WERI-Rb-1 (cell line): ENCODE measurements at places on chromosomes 11 and 22.
A peak's percentile ranks its signal among the peaks of the same experiment; 100 is the strongest.

GRCh38 chr22:38017272-38017920, 33.0 kb upstream of the SOX10 start:
- no peak for DNase-seq

GRCh38 chr11:119332111-119332765, 2.1 kb upstream of the RNF26 start:
- DNase-seq, result peak; percentile 55

- no peak for DNase-seq
Measured at GRCh38 chr11:33553486-33553885, 147.1 kb downstream of the C11orf91 start.

GRCh38 chr11:116096272-116096995, 592.2 kb upstream of the CADM1 start:
- no peak for DNase-seq

DNA sequence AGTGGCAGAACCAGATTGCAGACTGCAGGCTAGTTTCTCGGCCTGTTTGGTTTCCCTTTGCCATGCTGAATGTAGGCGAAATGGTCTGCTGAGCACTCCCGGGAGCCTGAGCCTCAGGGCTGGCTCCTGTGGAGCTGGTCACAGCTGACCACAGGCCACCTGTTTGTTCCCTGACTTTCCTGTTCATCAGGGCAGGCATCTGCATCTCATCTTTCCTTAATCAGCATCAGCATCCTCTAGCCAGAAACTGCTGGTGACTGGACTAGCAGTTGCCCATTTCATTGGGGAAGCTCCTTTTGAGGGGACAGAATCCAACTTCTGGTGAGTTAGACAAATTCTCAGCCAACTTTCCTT, 20.2 kb upstream of the C11orf96 start:
- no peak for DNase-seq

GRCh38 chr11:112280268-112281126, 19.8 kb upstream of the PLET1 start:
- peak; percentile 75 for DNase-seq

DNA sequence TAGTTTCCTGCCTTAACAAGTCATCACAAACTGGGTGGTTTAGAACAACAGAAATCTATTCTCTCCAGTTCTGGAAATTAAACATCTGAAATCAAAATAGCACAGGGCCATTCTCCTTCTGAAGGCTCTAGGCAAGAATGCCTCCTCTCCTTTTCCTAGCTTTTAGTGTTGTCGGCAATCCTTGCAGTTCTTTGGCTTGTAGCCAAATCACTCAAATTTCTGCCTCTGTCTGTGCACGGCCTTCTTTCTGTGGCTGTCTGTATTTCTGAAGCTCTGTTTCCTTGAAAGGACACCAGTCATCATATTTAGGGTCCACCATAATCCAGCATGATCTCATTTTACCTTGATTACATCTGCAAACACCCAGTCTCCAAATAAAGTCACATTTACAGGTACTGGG, 795.5 kb downstream of the METTL15 start:
- DNase-seq, result no peak

- peak; percentile 73 for DNase-seq
Measured at GRCh38 chr11:112795142-112795815, 165.9 kb upstream of the NCAM1 start.

GRCh38 chr11:95764267-95764898, 25.2 kb downstream of the FAM76B start:
- DNase-seq, result no peak

GRCh38 chr11:114258696-114259095, 37.5 kb upstream of the NNMT start:
- DNase-seq, result no peak

DNA sequence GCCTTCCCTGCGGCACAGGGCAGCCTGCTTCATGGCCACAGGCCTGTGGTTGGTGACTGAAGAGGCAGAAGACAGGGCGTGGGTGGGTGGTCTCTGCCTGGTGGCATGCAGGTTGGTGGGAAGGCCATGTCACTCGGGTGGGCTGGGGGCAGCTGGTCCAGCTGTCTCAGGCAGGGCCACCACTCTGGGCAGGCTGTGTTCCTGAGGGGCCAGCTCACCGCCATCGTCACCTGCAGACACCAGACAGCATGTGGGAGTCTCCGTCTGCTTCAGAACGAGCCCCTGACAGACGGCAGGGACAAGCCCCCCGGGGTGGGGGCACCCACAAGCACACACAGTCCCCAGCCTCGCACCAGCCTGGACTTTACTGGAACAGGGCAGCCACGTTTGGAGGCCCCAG, 750.1 kb downstream of the BRD1 start:
- no peak for DNase-seq

- no peak for DNase-seq
Measured at GRCh38 chr11:103483996-103484395, 374.8 kb downstream of the DYNC2H1 start.

DNA sequence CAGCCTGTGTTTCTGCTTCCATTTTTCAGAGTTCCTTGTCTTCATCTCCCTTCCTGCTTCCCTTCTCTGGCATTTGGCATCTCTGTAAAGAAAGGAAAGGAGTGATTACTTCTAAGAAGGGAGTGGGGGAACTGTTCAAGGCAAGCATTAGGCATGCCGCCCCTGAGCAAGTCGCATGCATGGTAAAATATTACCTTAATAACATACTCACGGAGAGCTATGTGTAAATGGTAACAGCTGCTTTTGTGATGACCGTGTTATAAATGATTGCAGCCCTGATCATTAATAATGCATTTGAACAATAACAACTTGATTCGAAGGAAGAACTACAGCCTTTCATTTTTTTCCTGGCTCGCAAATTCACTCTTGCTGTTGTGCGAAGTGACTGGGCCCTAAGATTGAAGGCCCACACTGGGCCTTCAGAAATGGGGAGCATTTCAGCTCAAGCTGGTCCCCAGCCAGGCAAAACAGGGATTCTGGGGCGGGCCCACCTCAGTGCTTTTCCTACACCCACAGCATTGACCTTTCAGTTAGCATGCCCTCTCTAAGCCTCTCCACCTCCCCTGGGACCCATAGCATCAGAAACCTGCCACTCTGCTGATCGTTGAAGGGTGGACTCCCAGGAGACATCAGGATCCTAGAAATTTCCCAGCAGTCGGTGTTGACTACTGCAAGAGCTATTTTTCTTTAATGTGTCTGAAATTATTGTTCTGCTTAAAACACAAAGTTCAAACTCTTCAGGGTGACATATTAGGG, 263.0 kb upstream of the CADM1 start:
- DNase-seq, result no peak

GRCh38 chr11:73912026-73912425, 35.2 kb downstream of the PAAF1 start:
- DNase-seq, result no peak

- no peak for DNase-seq
Measured at GRCh38 chr11:60056349-60056969, at the start of gene MS4A3. MS4A3 (plus strand) TSS chr11:60056665; CDS start chr11:60061161, 4,496 bp downstream.

DNA sequence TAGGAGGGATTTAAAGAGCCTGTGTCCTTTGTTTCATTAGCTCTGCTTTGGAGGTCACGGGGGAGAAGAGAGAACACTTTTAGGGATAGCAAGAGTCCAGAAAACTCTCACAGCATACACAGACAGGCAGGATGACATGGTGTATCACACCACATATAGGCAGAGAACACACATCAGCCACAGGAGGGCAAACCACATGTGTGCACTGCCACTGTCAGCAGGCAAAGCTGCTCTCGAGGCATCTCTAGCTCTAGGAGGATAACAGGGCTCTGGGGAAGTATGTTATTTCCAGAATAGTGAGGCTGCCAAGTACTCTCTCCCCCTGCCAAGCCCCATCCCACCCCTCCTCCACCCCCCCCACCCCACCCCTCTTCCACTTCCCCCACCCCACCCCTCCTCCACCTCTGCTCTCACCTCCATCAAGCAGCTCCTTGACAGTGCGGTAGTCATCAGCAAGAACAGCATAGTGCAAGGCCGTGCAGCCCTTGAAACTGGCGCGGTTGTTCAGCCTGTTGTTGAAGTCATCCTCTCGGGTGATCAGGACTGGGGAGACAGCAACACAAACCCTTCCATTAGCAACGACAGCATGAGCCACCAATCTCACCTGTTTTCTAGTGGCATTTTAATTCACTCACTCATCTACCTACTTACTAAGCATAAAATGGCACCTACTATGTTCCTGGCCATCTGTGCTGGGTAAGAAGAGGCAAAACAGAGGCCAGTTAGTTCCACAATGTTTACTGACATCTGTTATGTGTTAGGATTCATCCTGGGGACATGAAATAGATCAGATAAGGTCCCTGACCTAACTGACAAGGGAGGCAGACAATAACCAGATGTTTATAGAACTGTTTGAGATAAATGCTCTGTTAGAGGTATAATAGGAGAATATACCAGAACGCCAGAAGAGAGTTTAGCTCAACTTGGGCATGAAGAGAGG, 75.6 kb downstream of the CLPB start:
- DNase-seq, result no peak

GRCh38 chr22:39469326-39469680, 12.5 kb downstream of the MGAT3 start:
- no peak for DNase-seq

DNA sequence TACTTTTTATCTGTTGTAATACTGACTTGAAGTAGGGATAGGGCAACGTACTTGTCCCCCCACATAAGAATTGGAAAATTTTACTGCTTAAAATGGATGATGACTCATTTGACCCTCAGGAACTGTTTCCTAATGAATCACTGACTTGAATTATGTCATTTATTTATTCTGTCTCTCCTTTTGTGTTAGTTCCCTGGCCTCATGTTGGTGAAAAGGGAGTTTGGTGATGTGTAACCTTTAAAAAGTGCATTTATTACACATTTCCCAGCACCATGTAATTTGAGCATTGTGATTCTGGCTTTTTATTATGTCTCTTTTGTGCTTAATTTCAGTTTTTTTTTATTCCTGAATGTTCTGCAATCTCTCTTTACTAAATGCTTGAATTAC, 20.3 kb upstream of the PGM2L1 start:
- no peak for DNase-seq

- no peak for DNase-seq
Measured at GRCh38 chr11:76321820-76322524, 59.0 kb downstream of the THAP12 start.

GRCh38 chr11:3896644-3897043, 41.2 kb downstream of the STIM1 start:
- no peak for DNase-seq

DNA sequence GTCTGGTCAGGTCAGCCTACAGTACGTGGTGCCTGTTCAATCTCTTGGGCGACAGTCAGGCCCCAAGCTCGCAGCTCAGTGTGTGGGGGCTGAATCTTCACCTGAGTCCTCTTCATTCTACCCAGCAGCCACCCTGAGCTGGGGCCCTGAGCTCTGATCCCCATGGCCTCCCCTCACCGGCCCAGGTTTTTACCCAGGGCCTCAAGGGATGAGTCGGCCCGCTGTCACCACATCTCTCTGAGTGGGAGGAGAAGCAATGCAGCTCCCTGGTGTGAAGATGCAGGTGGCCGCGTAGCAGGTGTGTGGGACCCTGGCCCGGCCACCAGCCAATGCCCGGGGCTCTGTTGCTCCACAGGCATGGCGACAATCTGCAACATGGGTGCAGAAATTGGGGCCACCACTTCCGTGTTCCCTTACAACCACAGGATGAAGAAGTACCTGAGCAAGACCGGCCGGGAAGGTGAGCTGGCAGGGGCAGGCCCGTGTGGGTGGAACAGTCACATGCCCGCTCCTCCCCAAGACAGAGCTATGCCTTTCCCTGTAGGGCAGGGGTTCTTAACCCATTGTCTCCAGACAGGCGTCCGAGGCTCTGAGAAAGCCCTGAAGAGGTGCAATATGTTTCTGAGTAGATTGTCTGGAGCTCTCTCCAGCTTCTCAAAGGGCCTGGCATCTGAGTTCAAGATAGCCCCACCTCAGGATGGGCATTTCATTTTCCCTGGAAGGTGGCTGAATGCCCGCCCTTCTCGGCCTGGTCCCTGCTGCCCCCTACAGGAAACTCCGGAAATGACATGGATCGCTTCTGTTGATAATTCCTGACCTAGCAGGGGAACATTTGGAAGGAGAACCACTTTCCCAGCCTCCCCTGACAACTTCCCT, 26.9 kb downstream of the POLR3H start:
- peak; percentile 69 for DNase-seq

DNA sequence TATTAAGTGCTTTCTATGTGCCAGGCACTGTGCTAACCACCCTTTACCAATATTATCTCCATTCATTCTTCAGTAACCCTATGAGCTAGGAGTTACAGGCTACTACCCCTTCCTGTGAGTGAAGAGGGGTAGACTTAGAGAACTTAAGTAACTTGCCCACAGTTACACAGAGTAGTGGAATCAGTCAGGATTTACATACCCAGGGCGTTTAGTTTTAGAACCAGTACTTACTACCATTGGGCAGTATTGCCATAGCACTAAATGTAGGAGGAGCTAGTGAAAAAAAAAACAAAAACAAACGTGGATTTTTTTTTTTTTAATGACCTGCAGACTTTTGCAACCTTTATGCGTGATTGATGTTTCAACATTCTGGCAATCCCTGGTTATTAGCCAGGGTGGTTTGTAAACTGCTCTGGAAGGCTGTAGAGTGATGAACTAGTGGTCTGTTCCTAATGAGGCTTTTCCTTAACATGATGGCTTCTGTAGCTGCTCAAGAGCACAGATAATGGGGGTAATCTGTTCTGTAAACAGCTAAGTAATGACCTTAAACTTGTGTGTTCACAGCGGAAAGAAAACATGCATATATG, 11.4 kb downstream of the TBCEL start:
- DNase-seq, result no peak

DNA sequence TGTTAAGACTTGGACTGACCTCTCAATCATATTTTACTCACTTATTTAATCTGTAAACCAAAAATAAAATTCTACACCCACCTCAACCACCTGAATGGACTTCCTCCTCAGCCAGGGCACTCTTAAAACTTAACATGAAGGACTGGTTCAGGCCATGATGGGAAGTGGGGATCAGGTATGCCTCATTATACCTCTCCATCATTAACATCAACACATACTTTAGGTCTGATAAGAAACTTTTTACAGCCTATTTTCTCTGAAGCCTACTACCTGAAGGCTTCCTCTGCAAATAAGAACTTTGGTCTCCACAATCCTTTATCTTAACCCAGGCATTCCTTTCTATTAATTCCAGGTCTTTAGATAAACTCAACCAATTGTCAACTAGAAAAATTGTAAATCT, 390.0 kb downstream of the AASDHPPT start:
- no peak for DNase-seq

DNA sequence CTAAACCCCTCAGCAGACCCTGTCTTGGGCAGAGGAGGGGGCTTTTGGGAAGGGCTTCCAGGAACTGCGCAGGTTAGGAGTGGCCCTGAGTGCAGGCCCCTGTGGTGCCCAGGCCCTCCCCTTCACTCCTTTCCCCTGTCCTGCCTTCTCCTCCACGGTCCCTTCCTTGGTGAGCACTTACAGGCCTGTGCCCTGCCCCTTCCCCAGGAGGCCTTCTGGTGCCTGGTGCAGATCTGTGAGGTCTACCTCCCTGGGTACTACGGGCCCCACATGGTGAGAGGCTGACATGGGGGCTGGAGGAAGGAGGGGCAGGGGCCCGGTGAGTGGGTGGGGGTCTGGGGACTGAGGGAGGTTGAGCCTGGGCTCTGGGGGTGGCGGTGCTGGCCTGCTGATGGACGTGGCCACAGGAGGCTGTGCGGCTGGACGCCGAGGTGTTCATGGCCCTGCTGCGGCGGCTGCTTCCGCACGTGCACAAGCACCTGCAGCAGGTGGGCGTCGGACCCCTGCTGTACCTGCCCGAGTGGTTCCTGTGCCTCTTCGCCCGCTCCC, 2.6 kb downstream of the TBC1D10C start:
- no peak for DNase-seq

GRCh38 chr11:128232588-128232987, 354.8 kb downstream of the ETS1 start:
- DNase-seq, result no peak
